ENCODE measurements at places on chromosomes 7 and 10. TPM values are rescaled to one million over a fixed set of nuclear protein-coding genes. Genes with fewer than 3 reads are reported as not detected.

NME8 gene
- not detected for total RNA-seq

- no peak for DNase-seq
Measured at GRCh38 chr7:101896941-101897340, 79.5 kb downstream of the CUX1 start.

VENTX gene
- not detected for total RNA-seq

- DNase-seq: no peak
Measured at GRCh38 chr10:1515780-1516491, 221.4 kb downstream of the ADARB2 start.

GRCh38 chr10:89032141-89032891 is 41.7 kb downstream of the FAS start:
- no peak for DNase-seq

BAMBI gene
- 13.2 TPM for total RNA-seq

DNA sequence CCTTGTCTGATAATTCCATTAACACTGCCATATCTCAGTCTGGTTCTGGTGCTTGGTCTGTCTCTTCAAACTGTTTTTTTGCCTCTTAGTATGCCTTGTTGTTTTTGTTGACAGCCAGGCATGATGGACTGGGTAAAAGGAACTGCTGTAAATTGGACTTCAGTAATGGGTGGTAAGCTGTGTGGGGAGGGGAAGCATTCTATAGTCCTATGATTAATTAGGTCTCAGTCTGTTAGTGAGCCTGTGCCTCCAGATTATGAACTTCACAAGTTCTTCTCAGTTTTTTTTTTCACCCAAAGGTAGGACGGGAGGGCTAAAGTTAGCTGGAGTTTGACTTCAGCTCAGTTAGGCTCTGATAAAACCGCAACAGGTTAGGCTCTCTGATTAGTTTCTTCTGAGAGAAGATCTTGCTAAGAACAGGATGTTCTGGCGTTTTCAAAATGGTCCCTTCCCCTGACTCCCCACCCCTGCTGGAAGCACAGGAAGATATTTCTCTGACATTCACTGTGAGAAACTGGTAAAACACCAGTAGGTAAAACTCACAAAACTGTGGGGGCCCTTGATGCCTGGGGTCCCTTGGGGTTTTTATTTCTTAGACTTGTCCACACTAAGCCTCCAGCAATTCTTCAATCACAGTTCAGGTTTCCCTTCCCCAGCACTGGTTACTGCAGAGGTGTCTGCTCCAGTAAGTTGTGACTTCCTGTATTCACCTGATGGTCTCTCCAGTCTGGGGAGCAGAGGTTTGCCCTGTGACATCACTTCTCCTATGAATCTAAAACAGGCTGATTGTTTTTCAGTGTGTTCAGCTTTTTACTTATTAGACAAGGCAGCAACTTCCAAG is 43.3 kb upstream of the CCDC71L start:
- DNase-seq: no peak

DNA sequence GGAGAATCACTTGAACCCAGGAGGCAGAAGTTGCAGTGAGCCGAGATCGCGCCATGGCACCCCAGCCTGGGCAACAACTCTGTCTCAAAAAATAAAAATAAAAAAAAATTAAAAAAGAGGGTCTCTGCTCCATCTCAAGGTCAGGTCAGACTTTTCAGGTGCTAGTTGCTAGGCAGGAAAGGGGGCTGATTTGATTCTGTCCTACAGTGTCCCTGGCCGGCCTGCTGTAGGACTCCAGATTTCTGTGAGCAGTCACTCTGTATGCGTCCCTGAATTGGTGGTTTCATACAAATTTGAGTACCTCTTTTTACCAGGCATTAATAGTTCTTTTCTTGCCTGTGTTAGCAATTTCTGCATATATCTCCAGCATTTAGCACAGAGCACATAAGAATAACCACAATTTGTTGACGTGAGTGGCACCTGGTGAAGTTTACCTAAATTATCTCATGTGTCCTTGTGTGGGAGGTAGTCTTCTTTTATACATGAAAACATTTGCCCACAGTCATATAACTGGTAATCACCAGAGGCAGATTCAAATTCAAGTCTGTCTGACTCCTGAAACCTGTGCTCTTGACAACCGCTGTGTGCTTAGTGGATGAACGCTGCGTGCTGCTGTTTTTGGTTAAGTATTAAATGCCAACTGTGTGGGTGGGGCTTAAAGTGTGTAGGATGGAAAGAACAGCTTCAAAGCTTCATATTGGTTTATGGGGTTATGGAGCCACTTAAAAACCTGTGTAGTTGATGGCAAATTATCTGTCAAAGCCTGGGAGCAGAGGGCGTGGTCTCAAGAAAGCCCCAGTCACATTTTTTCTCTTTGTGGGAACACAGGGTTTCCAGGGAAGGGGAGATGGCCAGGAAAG is 3.2 kb upstream of the ZNF775 start:
- no peak for DNase-seq

DNA sequence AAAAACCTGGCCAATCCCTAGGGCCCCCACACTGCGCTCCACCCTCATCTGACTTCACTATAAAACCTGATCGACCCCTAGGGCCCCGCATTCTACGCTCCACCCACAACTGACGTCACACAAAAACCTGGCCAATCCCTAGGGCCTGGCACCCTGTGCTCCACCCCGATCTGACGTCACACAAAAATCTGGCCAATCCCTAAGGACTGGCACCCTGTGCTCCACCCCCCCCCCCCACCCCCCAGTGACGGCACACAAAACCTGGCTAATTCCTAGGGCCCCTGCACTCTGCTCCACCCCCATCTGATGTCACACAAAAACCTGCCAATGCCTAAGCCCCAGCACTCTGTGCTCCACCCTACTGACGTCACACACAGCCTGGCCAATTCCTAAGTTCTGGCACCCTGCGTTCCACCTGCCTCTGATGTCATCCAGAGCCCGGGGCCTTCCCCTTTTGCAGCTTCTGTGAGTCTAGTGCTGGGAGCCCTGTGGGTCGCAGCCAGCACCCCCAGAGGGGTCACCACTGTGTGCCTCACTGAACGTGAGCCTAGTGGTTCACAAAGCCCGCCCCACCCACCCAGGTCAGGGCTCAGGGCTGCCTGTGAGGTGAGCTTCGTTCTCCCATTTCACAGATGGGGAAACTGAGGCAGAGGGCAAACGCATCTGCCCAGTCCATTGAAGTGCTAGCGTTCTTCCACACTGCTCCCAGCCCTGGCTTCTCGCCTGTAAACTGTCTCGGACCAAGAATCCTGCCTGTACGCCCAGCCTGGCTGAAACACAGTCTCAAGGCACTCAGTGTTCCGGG is 40.6 kb downstream of the MICALL2 start:
- peak; percentile 28 for DNase-seq

SERPINE1 gene
- 9.2 TPM for total RNA-seq

GRCh38 chr7:389911-390601 is 100.1 kb downstream of the FOXL3 start:
- DNase-seq: no peak

DNA sequence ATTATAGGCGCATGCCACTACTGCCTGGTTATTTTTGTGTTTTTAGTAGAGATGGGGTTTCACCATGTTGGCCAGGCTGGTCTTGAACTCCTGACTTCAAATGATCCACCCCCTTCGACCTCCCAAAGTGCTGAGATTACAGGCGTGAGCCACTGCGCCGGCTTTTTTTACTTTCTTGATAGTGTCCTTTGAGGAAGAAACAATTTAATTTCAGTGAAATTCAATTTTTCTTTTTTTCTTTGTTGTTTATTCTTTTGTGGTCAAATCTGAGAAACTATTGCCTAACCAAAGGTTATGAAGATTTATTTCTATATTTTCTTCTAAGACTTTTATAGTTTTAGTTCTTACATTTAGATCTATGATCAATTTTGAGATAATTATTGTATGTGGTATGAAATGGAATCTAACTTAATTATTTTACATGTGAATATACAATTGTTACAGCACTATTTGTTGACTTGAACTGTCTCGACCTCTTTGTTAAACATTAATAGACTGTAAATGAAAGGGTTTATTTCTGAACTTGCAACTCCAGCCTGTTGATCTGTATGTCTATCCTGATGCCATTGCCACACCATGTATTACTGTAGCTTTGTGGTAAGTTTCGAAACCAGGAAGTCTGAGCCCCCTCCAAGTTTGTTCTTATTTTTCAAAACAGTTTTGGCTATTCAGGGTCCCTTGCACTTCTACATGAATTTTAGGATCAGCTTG is 19.8 kb upstream of the RASSF4 start:
- DNase-seq: peak; percentile 93

DNA sequence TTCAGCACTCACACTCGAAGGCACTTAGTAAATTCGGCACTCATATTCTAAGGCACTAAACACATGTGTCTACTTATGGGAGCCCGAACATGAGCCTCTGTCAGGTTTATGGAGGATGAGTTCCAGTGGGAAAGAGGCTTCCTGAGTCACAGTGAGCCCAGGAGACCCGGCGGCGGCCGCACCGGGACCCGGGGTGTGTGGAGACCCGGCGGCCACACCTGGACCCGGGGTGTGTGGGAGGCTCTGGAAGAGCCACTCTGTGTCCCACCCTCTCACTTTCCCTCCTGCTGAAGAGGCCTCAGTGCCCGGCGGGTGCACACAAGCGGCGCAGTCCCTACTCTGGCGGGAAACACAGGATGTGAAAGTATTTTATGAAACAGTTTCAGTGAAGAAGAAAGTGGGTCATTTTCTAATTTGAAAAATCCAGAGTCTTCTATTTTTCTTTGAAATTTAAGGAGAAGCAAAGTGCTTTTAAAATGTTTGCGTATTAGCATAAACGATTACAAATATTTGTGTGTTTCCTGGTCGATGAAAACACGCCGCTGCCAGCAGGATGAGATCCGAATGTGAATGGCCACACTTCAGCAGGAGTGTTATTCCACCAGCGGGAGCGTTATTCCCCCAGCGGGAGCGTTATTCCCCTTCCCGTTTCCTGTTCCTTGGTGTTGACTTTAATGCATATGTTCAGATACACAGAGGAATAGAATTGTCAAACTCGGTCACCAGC is 625.1 kb downstream of the DNAJB6 start:
- no peak for DNase-seq

ZNF853 gene
- 2.1 TPM for total RNA-seq

TUBAL3 gene
- 0.07 TPM for total RNA-seq

DNA sequence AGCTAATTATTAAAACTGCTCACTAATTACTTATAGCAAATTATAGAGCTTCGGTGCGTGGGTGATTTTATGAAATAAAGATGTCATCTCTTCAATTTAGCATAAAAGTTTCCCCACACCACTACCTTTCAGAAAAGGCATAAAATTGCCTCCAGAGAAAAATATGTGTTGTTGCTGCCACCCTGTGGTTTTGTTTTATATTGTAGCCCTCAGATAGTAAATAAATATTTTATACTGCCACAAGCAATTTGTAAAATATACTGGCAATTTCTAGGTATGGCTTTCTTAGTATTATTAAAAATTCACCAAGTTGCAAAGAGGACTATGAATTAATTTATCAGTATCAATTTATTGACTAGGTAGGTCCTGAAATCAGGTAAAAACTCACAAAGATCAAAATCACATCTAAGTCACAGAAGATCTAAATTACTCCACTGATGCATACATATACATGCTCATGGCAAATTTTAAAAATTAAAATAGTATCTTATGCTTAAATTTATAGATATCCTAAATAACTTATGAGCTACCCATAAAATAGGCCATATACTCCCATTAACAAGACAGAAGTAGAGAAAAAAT is 26.5 kb downstream of the ASNS start:
- peak; percentile 9 for DNase-seq

- peak; percentile 4 for DNase-seq
Measured at GRCh38 chr7:81482600-81483186, 287.2 kb downstream of the HGF start.

MUC12 gene
- not detected for total RNA-seq

DNA sequence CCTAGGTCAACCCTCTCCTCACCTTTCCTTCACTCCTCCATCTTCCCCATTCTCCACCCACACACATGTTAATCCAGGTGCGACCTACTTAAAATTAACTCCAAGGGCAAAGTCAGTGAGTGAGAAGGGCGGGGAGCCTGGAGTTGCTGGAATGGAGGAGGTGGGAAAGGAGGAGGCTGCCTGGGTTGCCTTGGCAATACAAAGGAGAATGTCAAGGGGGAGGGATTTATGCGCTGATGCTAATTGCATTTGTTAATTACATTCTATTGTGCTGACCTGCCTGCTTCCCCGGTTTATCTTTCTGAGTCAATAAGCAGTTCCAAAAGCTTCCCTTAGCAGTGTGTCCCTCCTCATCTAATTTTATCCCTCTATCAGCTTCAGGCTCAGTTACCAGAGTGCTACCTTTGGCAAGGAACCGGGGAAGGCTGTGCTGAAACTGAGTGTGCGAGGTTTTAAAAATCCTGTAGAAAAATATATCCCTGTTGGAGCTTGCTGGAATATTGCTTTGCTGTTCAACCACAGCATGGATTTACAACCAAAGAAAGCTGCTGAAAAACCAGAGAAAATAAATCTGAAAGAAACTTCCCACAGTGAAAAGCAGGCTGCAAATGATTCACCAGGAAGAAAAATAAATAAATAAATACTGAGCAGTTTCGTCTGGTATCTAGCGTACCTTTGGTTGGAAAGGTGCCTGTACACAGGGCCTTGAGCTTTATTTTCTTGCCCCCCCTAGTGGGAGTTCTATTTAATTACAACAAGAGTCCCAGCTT is 113.2 kb upstream of the DGKB start:
- DNase-seq: peak; percentile 75

SPDYE2 gene
- not detected for total RNA-seq

GRCh38 chr7:129502708-129503685 is 666 bp downstream of the SMKR1 start:
- no peak for DNase-seq

DNA sequence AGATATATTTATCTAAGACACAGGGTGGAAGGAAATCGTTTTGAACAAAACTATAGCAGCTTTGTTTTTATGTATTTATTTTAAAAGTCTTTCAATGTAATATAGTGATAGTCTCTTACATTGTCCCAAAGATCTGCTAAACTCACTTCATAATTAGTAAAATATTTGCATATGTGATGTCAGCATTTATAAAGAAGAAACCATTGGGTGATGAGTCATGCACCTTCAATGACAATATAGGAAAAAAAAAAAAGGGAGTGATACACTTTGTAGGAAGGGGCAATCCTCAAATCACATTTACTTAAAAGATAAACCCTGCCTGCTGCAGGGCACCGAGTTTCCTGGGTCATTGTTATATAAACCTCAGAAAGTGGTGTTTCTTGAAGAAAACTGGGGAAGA is 112.4 kb upstream of the SEMA3C start:
- no peak for DNase-seq

DNA sequence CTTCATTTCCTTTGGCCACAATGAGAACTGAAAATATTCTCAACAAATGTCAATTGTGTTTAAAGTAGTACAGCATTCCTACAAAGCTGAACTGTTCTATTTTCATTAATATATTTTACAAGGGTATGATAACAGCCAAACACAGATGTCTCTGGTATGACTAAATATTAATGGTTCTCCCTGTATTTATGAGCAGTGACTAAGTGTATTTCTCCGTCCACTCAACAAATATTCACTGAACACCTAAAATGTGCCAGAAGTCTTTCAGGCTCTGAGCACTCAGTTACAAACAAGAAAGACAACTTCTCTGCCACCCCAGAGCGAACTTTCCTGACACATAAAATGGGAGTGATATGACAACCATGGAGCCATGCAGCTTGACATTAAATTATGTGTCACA is 135.6 kb downstream of the VPS41 start:
- DNase-seq: no peak

ANKRD2 gene
- total RNA-seq: not detected

- peak; percentile 44 for DNase-seq
Measured at GRCh38 chr7:29877196-29877595, 70.9 kb downstream of the WIPF3 start.

Measured in HepG2 (cell line).